ENCODE measurements at places on chromosomes 1 and 21.

DNA sequence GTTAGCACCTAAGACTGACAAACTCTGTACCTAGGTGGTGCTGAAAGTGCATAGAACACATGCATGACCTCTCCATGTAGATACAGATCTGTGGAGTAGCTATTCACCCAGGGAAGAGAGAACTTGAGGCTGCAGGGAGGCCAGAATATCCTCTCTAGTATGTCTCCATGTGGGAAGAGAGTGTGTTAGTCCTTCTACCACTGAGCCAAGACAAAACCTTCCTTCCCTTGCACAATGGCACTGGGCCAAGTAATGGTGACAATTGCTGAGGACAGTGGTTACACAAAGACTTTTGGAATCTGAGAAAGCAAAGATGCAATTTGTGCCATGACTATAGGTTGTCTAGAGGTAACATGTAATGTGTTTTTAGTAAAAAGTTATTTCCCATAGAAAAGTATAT is 52.3 kb downstream of the C1orf198 start:
- no peak for DNase-seq

GRCh38 chr21:44589094-44589493 is 3.2 kb downstream of the KRTAP10-6 start:
- no peak for DNase-seq

DNA sequence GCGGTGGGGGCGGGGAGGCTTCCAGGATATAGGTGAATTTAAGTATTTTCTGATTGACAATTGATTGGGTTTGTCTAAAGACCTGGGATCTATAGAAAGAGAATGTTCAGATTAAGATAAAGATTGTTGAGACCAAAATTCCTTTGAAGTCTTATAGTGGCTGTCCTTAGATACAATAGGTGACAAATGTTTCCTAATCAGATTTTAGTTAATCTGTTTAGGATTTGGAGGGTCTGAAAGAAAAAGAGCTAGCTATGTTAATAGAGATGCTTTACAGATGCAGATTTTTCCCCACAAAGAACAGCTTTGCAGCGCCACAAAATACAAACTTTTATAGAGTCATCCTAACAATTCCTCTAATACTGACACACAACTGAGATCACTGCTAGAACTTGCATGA is 14.6 kb upstream of the EPRS1 start:
- no peak for DNase-seq

GRCh38 chr21:16046656-16047330 is 317.0 kb downstream of the USP25 start:
- no peak for DNase-seq

DNA sequence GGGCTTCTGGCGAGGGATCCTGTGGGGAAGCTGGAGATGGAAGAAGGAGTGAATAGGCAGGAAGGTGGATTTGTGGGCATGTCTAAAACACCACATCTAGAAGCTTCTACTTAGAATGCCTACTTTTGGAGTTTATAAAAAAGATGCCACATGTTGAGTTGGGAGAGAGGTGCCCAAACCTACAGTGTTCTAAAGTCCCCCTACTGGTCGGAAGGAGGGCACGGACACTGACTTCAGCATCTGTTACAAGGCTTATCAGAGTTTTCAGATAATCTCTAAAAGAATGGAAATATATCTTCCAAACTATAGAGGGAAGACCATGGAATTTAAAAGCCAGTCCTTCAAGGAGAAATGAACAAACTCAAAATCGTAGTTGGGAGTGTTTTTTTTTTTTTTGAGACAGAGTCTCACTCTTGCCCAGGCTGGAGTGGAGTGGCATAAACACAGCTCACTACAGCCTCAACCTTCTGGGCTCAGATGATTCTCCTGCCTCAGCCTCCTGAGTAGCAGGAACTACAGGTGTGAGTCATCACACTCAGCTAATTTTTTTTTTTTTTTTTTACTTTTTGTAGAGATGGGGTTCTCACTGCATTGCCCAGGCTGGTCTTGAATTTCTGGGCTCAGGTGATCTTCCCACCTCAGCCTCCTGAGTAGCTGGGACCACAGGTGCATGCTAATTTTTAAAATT is 14.8 kb downstream of the IBA57 start:
- no peak for DNase-seq

DNA sequence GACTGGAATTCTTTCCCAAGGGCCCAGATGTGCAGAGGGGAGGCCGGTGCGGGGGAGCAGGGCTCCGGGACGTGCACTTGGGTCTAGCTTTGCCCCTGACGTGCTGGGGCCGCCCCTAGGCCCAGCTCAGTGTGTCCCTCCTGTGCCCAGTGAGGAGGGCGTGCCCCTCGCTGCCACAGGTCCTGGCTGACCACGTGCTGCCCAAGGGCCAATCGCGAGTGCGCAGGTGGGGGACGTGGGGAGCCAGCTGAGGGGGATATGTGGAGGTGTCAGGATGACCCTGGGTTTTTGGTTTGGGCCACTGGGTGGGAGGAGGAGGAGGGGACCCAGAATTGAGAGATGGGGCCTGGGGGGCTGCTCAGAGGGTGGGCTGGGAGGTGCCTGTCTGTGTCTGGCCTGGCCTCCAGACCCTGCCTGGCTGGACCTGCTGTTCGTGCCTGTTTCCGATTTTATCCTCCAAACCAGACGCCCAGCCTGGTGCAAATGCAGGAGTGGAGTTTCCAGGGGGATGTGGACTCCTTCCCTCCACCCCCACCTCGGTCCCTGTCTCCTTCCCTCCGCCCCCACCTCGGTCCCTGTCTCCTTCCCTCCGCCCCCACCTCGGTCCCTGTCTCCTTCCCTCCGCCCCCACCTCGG is 6.1 kb upstream of the RNF223 start:
- DNase-seq = no peak

Data from stimulated activated naive CD4-positive, alpha-beta T cell treated with Interleukin-2 at 50 U/mL for 16 hours (primary cell).